ENCODE measurements at places on chromosomes 7 and 10.

GRCh38 chr7:107690611-107691010, 30.0 kb downstream of the SLC26A4 start:
- DNase-seq: no peak

DNA sequence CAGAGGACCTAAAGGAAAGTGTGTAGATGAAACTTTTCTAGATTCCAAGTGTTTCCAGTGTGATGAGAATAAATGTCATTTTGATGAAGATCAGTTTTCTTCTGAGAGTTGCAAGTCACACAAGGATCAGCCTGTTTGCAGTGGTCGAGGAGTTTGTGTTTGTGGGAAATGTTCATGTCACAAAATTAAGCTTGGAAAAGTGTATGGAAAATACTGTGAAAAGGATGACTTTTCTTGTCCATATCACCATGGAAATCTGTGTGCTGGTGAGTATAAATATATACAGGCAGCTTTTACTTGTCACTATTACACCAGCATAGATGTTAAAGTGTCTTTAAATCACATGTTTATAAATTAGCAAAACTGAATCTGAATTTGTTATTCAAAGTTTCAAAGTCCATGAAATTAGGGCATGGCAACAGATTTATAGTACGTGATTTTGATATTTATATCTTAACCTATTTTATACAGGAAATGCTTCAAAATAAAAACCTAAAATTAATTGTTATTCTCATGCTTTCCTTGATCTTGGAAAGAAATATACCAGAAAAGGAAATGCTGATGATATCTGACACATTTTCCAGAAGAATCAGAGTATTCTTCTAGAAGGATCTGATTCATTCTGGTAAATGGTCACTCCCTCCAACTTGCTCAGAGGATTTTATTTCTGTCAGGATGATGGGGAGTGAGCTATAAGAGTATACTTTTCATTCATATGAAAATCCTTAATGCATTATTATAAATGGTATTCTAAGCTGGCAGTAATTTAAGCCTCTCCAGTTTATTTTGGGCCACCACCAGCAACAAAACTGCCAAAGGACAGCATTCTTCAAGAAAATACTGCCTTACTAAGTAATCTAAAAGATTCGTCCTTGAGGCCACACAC, 71.4 kb downstream of the ITGB8 start:
- no peak for DNase-seq

DNA sequence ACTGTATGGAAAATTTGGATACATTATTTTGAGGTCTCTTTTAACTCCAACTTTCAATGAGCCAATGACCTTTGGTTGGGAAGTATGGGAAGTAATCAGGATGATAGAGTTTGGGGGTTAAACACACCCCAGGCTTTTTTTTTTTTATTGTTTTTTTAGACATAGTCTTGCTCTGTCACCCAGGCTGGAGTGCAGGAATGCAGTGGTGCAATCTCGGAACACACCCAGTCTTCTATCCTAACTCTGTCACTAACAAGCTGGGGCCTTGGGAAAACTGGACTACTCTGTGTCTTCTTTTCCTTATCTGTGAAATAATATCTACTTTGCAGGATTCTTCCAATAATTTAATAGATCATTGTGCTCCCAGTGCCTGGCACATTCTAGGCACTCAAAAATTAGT, 37.6 kb upstream of the AGBL3 start:
- DNase-seq: no peak

- no peak for DNase-seq
Observed at GRCh38 chr7:117937753-117938483, 64.7 kb upstream of the CTTNBP2 start.

- no peak for DNase-seq
Observed at GRCh38 chr10:69338547-69339450, 60.5 kb downstream of the HK1 start.

GRCh38 chr10:29248158-29248557, 40.7 kb upstream of the LYZL1 start:
- DNase-seq: no peak

DNA sequence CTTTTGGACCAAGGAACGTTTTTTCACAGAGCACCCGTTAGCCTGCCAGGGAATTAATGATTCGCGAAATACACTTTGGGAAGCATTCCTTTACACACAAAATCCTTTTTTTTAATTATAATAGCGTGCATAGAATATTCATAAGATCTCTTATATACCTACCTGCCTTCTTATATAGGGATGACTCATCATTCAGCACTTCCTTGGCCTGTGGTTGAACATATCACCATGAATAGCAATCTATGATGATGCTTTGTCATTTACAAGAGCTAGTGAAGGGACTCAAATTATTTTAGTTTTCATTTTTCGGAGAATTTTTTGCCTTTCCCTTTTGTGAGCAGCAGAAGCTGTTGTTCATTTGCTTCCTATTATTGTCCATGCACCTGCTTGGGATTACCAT, 97.0 kb downstream of the CDH23 start:
- no peak for DNase-seq

- no peak for DNase-seq
Observed at GRCh38 chr7:21717323-21717722, 174.5 kb downstream of the DNAH11 start.

- DNase-seq: no peak
Observed at GRCh38 chr7:74606101-74606908, 51.2 kb upstream of the GTF2I start.

- DNase-seq: no peak
Observed at GRCh38 chr7:44846816-44847508, 925 bp downstream of the H2AZ2 start.

- DNase-seq: no peak
Observed at GRCh38 chr7:13442226-13442625, 547.2 kb downstream of the ETV1 start.

GRCh38 chr10:105973360-105973759, 1191.1 kb downstream of the SORCS1 start:
- DNase-seq: no peak

DNA sequence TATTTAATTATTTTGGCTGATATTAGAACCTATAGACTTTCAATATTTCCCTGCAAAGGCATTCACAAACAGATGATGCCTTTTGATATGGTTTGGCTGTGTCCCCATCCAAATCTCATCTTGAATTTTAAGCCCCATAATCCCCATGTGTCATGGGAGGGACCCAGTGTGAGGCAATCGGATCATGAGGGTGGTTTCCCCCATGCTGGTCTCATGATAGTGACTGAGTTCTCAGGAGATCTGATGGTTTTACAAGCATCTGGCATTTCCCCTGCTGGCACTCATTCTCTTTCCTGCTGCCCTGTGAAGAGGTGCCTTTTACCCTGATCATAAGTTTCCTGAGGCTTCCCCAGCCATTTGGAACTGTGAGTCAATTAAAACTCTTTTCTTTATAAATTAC, 9.3 kb upstream of the PNLIPRP3 start:
- no peak for DNase-seq

DNA sequence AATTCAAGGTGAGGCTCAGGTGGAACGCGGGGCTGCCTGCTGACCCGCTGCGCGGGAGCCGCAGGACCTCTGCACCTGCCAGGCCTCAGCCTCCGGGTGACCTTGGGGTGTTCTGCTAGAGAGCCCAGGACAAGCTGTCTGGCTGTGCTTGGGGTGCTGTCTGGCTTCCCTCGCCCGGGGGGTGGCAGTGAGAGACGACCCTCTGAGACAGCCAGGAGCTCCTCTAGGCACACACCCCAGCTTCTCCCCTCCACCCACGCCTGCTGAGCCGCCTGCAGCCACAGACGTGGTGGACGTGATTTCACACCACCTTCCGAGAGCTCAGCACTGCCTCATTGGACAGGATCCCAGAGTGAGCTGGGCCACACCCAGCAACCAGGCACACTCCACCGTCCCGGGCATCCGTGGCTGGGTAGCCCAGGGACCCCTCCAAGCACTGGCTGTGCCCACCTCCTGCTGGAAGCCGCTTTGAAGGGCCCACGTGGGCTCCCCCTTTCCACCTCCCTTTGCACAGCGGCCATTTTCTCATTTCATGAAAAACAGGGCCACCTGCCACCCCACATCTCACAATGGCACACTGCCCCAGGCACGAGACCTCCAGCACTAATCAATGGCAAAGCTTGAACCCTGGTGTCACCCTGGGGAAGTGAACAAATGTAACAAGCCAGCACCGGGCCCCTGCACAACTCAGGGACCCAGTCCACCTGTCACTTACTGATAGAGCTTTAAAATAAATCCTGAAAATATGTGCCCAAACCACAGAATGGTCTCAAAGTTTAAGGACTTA, 35.0 kb downstream of the ZFAND2A start:
- DNase-seq: no peak

- DNase-seq: no peak
Observed at GRCh38 chr7:122100021-122100420, 44.0 kb downstream of the AASS start.

Measured in HL-60 (cell line).